Natural killer cell treated with Interleukin-12 subunit alpha and Interleukin-12 subunit beta and Interleukin-15 and Interleukin-18, amount 100 ng/mL, for 72 hours (primary cell): ENCODE measurements at places on chromosomes 11 and 22. TPM values are rescaled to one million over a fixed set of nuclear protein-coding genes. Genes with fewer than 3 reads are reported as not detected.

- DNase-seq = no peak
- no peak overlapping the region for H3K4me3 ChIP-seq
- H3K27ac ChIP-seq = no peak overlapping the region
- H3K4me1 ChIP-seq = no peaks in the 10 kb centered on the region
- H3K27me3 ChIP-seq = peaks cover 30% of the 10 kb centered on the region
These were observed 21.3 kb upstream of the JAM3 start for GRCh38 chr11:134047586-134047999.

- H3K27me3 ChIP-seq = no peaks in the 10 kb centered on the region
- no peak overlapping the region for H3K27ac ChIP-seq
- H3K4me3 ChIP-seq = no peak overlapping the region
- DNase-seq = no peak
- no peaks in the 10 kb centered on the region for H3K4me1 ChIP-seq
These were observed 14.5 kb upstream of the TPP1 start for GRCh38 chr11:6633422-6634408.

The KREMEN1 gene
- total RNA-seq = 0.59 TPM

DNA sequence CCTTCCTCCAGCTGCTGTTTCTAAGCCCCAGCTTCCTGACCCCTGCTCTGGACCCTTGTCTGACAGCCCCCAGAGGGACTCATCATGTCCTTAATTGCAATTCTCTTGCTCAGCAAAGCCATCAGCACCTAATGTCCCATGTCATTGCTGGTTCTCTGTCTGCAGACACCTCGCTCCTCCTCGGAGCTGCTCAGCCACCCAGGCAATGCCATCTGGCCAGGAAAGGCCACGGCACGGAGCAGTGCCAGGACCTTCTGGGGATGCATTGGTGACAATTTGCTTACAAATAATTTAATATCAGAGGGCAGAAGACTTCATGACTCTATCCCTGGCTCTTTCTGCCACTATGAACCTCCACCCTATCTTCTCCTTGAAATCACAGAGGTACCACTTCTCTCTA lies 107.0 kb upstream of the THY1 start:
- H3K4me1 ChIP-seq = no peaks in the 10 kb centered on the region
- peaks cover 11% of the 10 kb centered on the region for H3K27me3 ChIP-seq
- no peak overlapping the region for H3K27ac ChIP-seq
- DNase-seq = no peak
- no peak overlapping the region for H3K4me3 ChIP-seq
- no peaks in the 10 kb centered on the region for H3K36me3 ChIP-seq

- DNase-seq = no peak
- H3K27ac ChIP-seq = no peak overlapping the region
- peaks cover 5% of the 10 kb centered on the region for H3K4me1 ChIP-seq
These were observed 36.8 kb upstream of the SMTN start for GRCh38 chr22:31044262-31044861.

DNA sequence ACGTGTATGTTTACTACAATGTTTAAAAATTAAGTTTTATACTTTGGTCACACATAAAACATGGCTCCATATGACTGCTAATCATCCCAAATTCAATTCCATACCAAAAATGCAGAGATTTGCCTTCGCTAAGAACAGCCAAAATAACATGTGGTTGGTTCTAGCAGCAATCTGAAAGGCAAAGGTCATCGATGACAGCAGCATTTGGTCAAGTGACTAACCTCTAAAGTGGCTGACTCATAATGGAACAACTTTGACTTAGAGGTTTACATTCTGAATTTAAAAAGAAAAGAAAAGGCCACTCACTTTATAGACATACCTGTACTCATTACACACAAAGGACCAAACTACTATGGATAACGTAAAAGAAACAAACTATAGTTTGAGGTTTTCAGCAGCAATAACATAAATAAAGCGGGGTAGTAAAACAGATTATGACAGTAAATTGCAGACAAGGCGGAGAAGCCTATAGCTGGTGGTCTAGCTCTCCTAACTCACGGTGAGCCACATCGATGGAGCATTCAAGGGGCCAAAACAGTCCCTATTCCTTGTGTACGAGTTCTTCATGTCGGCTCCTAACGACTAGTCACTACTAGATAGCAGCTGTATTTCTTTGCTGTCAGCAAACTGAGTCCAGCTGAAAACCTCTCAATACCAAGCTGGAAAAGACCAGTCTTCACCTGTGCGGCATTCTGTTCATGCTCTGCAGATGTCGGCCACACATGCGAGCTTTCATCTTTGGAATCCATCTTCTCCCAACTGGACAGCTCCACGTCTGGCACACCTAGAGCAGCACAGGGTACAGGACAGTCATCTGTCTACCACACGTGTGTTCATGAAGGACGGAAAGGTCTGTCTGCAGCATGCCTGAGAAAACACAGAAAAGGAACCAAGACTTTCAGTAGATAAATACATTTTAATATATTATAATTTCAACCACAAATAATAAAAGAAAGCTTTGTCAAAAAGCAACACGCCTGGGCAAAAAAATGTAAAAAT lies 42.1 kb downstream of the PRDM10 start:
- H3K36me3 ChIP-seq = no peaks in the 10 kb centered on the region
- peak overlapping the region; percentile 13 for H3K4me3 ChIP-seq
- H3K4me1 ChIP-seq = peaks cover 14% of the 10 kb centered on the region
- no peaks in the 10 kb centered on the region for H3K27me3 ChIP-seq
- DNase-seq = no peak

DNA sequence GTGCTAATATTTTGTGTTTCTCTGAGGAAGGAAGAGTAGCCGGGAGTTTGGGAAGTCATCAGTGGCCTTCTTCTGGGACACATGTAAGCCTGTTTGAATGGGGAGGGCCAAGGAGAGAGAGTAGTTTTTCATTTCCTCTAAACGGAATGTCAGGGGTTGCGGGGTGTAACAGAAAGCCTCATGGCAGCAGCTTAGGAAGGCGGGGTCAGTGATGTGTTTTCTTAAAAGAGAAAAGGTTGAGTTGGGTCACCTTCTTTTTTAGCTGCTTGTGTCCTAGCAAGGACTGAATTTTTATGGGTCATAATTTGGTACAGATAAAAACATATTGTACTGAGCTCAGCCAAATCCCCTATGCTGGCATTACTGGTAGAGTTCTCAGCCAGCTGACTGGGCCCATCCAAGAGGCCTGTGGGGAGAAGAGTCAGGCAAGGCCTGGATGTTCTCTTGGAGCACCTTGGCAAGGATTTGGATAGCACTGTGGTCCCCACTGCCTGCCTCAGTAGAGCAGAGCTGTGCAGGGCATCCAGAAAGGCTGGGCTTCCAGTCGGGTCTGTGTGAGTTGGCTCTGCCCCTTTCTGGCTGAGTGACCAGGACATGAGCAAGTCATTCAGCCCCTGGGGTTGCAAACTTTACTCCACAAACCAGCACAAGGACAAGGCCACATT lies 29.4 kb upstream of the NAV2 start:
- DNase-seq = no peak
- no peaks in the 10 kb centered on the region for H3K36me3 ChIP-seq
- H3K27me3 ChIP-seq = peaks cover 27% of the 10 kb centered on the region
- no peak overlapping the region for H3K4me3 ChIP-seq
- no peaks in the 10 kb centered on the region for H3K4me1 ChIP-seq
- no peak overlapping the region for H3K27ac ChIP-seq

The IGLL1 gene
- total RNA-seq = not detected

DNA sequence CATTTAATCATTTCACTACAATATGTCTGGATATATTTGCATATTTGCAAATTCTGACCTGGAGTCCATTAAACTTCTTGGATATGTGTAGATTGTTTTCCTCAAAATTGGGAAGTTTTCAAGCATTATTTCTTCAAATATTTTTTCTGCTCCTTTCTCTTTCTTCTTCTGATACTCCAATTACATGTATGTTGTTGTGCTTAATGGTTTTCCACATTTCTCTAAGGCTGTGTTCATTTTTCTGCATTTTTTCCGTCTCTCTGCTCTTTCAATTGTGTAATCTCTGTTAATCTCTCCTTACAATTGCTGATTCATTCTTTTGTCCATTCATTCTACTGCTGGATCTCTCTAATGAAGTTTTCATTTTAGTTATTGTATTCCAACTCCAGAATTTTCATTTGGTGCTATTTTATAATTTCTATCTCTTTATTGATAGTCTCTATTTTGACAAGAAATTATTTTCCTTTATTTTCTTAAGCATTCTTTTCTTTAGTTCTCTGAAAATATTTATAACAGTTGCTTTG lies 30.3 kb upstream of the EMID1 start:
- H3K4me3 ChIP-seq = no peak overlapping the region
- no peak overlapping the region for H3K27ac ChIP-seq
- no peak for DNase-seq
- peaks cover 10% of the 10 kb centered on the region for H3K27me3 ChIP-seq
- peaks cover 17% of the 10 kb centered on the region for H3K36me3 ChIP-seq

DNA sequence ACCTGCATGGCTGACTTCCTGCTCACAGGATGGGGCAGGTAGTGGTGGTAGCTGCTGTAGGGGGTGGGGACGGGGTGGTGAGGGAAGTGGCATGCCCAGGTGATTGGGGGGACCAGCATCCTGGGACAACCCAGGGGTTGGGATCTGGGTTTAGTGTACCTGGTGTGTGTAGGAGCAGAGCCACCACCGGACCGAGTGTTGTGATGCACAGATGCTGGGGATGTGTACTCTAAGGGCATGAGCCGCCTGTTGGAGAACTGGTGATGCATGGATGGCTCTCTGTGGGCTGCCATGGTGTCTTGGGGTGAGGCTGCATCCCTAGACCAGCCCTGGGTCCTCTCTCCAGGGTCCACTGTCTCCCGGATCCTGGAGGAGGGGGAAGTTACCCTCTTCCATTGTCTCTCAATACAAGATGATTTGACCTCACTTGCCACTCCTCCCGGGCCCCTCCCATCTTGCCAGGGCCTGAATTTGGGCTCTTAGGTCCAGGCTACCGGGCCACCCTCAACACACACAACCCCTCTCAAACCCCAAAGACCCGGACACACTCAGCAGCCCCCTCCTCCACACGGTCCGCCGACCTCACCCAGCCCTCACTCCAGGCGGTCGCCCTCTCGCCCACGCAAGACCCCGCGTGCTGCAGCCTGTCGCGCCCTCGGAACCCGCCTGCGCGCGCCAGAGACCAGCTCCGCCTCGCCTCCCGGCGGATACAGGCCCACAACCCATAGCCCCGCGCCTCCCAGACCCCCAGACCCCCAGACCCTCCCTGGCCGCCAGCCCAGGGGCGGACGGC lies 619 bp downstream of the LRRC75B start:
- no peaks in the 10 kb centered on the region for H3K27me3 ChIP-seq
- H3K4me1 ChIP-seq = peaks cover 4% of the 10 kb centered on the region
- H3K36me3 ChIP-seq = no peaks in the 10 kb centered on the region
- H3K4me3 ChIP-seq = peak overlapping the region; percentile 87
- H3K27ac ChIP-seq = no peak overlapping the region
- DNase-seq = no peak

The SPTBN2 gene
- total RNA-seq = 0.93 TPM
